ENCODE measurements at places on chromosomes 5 and 9.
A peak's percentile ranks its signal among the peaks of the same experiment; 100 is the strongest.

GRCh38 chr5:98454904-98455303 is 318.6 kb upstream of the RGMB start:
- no peaks in the 10 kb centered on the region for H3K36me3 ChIP-seq
- H3K4me3 ChIP-seq, result no peak overlapping the region
- H3K4me1 ChIP-seq, result no peaks in the 10 kb centered on the region
- H3K27me3 ChIP-seq, result no peaks in the 10 kb centered on the region
- H3K27ac ChIP-seq, result no peak overlapping the region

DNA sequence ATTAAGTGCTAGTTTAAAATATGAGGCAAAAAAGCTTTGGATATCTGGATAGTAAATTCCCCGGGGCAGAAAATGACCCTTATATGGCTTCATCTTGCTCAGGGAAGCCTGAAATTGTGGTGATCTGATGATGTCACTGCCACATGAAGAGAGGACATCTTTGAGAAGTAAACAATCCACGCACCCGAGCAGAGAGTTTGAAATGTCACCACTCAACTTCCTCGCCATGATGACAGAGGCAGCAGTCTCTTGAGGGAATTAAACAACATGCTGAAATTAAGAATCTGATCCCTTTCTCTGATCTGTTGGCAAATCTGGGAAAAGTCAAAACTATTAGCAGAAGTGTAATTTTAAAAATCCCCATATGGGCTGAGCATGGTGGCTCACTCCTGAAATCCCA is 110.0 kb downstream of the TLE1 start:
- no peak overlapping the region for H3K27ac ChIP-seq
- DNase-seq, result no peak
- H3K4me3 ChIP-seq, result no peak overlapping the region
- H3K27me3 ChIP-seq, result no peaks in the 10 kb centered on the region

- H3K27ac ChIP-seq, result peak overlapping the region; percentile 18
- no peaks in the 10 kb centered on the region for H3K36me3 ChIP-seq
- no peaks in the 10 kb centered on the region for H3K4me1 ChIP-seq
- no peaks in the 10 kb centered on the region for H3K27me3 ChIP-seq
Observed at GRCh38 chr5:473551-474192, 30.7 kb downstream of the EXOC3 start.

DNA sequence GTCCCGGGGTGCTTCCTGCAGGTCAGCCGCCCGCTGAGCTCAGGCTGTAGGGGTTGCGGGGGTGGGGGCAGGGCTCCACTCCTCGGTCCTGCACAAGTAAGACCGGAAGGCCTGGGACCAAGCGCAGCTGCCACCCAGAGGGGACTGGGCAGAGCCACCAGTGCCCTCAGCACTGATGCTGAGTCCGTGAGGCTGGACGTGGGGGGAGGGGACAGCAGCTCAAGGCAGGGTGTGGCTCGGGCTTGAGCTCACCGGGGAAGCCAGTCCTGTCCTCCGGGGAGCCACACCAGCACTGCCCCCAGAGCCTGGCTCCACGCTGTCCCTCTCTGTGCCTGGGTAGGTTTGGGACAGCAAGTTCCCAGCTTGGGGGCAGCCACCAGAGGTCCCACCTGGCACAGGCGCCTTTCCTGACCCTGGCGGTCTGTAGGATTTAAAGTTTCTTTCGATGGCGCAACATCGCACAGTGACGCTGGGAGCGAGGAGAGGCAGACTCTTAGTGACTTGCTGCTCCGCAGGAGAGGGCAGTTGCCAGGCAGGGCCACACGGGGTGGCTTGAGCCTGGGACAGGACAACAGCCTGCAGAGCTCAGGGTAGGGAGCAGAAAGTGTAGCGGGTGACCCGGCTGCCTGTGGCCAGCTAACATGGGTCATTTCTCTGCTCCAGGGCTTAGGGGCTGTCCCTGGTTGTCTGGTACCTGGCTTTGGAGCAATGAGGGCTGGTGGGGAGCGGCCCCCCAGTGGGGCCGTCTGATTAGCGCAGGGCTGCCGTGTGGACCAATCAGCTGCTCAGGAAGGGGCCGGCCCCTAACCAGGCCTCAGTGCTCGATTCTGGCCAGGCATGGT is 5.7 kb downstream of the LCN1 start:
- no peak overlapping the region for H3K4me3 ChIP-seq
- H3K27ac ChIP-seq, result no peak overlapping the region
- H3K4me1 ChIP-seq, result no peaks in the 10 kb centered on the region
- DNase-seq, result no peak
- no peaks in the 10 kb centered on the region for H3K27me3 ChIP-seq

GRCh38 chr5:119274767-119275130 is 81.1 kb upstream of the TNFAIP8 start:
- H3K27ac ChIP-seq, result peak overlapping the region; percentile 85
- no peak overlapping the region for H3K4me3 ChIP-seq
- no peak for DNase-seq

- H3K4me1 ChIP-seq, result no peaks in the 10 kb centered on the region
- no peak overlapping the region for H3K4me3 ChIP-seq
- H3K27ac ChIP-seq, result no peak overlapping the region
- peak; percentile 39 for DNase-seq
- no peaks in the 10 kb centered on the region for H3K36me3 ChIP-seq
Observed at GRCh38 chr9:136978073-136978864, 965 bp downstream of the PTGDS start.

DNA sequence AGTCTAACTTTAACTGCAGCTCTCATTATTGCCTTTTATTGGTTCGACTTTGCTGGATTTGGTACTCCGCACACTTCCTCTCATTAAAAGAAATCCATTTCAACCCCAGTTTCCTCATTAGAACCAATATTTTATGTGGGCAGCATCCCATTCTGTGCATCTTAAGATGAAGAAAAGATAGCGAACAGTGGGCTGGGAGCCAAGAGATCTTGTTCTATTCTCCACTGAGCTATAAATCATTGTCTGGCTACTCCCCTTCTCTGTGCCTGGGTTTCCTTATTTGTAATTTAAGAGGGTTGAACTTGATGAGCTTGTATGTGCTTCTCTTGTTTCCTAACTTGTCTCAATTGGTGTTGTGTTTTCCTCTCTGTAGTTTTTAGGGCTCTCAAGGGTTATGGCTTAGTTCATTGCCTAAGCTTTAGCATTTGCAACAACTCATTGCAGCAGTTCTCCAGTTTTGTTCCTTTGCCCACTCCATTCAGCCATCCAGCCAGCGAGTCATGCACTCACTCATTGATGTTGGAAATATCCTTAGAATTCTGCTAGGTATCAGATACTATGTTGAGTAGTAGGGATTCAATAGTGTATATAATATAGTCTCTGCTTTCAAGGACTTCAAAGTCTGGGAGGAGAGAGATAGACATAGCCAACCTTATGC is 273.3 kb upstream of the TNC start:
- DNase-seq, result no peak
- H3K4me1 ChIP-seq, result 0 out of 2 replicates have a peak, but pooled peaks cover 4% of the 10 kb centered on the region
- no peak overlapping the region for H3K4me3 ChIP-seq
- no peak overlapping the region for H3K27ac ChIP-seq
- H3K27me3 ChIP-seq, result no peaks in the 10 kb centered on the region

Measured in Caco-2 (cell line).